ENCODE measurements at places on chromosomes 2 and 18.

DNA sequence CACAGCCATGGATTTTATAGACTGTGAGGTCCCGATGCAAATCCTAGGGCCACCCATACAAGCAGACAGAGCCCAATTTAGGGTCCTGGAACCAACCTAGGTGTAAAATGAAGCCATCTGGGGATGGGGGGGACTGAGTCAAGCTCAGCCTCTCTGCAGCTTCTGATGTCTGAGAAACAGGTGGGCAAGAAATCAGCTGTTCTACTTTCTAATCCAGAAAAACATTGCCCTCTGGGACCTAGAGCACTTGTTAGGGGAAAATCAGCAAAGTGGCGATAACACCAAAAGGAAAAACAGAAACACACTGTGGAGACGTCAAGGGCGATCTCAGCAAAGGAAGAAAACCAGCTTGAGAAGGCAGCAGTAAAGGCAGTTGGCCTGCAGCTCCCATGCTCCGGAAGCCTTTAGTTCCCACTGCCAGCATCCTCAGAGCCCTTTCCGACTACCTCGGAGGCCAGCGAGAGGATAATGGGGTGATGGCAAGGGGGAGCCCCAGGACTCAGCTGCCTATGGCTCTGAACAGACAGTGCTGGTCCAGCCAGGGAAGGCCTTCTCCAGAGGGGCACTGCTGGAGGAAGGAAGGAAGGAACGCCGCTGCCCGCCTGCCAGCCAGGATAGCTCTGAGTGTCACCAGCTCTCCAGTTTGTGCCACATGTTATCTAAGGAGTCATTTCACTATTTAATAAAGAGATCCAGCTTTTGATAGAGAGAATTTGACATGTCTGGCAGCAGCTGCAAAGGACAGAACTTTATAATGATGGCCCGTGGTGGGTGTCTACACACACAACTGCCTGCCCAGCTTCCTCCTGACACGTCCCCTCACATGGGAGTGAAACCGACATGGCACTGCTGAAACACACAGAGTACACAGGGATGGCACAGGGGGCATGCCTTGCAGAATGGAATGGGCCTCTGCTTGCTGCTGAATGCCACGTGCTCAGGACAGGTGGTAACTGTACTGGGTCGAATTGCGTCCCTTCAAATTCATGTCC, 37.7 kb downstream of the HS1BP3 start:
- DNase-seq: no peak

DNA sequence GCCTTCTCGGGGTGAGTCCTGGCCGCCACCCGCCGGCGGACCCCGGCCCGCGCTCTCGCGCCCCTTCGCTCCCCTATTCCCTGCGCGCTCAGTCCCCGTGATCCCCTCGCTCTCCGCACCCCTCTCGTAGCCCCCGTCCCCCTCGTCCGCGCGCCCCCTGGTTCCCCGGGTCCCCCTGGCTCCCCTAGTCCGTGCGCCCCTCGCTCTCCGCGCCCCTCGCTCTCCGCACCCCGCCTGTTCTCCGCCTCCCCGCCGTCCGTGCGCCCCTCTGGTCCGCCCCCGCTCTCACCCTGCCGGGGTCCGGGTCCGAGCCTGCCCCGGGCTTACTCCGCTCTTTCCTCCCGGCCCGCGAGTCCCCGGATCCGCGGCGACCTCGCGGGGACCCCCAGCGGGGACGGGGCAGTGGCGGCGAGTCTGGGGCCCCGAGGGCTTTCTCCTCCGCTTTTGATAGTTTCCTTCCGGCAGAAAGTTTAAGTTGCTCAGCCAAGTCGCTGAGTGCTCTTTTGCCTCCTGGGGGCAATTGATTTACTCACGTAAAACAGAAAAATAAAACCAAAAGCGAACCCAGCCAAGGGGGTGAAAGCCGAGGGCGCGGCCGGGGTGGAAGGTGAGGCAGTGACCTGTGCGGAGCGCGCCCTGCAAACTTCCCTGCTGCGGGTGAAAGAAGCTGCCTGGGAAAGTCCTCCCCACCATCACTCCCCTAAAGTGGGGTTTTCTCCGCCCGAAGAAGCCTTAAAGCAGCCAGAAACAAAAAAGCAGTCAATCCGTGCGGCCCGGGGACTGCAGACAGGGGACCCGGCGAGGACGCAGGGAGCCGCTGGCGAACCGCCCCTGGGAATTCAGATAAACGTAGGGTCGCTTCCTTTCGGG, 568 bp downstream of the RAB31 start:
- no peak for DNase-seq

DNA sequence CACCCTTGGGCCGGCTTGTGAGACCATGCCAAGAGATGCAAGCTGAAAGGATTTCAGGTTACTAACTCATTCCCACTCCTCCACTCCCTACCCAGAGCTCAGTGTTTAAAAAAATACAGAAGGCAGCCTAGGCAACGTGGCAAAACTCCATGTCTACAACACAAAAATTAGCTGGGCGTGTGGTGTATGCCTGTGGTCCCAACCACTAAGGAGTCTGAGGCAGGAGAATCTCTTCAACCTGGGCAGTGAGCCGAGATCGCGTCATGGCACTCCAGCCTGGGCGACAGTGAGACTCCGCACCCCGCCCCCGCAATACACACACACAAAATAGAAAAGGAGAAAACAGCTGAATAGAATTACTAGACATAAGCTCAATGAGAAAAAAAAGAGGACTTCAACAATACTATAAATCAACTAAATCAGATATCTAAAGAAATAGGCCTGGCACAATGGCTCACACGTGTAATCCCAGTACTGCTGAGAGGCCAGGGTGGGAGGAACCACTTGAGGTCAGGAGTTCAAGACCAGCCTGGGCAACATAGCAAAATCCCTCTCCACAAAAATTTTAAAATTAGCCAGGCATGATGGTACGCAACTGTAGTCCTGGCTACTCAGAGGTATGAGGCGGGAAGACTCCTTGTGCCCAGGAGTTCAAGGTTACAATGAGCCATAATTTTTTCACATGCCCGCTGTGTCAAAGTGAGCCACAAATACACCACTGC, 10.1 kb downstream of the IWS1 start:
- DNase-seq: no peak

GRCh38 chr2:11281186-11281585, 63.2 kb downstream of the ROCK2 start:
- no peak for DNase-seq

DNA sequence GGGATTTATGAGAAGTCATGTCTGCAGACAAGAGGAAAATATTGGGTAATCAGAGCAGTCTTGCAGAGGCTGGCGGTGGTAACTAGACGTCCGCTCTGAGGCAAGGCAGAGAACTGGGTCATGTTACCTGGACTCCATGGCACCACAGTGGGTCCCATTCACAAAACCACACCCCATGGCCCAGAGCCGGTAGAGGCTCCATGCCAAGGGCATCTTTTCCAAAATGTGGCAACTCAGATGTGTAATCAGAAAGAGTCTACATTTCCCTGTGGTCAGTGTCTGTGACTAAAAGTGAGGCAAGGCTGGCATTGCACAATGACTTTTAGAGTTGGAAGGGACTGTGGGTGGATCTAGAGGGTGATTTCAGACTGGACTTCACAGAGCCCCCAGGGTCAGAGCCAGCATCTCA, 113.1 kb downstream of the MREG start:
- DNase-seq: no peak

GRCh38 chr2:43070030-43070429, 156.4 kb downstream of the ZFP36L2 start:
- no peak for DNase-seq

DNA sequence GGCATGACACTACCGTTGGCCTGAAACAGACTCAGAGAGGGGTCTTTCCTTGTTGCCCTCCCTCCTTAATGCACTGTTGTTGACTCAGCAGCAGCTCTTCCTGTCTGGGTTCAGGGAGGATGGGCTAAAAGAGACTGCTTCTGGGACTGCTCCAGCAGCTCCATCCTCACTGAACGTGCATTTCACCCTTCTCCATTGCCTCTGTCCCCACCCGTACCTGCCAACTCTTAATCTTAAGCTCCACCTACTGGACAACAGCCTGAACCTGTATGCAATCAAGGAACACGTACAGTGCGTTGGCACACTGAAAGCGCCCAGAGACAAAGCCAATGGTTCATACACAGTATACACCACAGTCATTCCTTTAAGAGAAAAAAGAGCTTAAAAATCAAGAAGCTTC, 230.8 kb upstream of the RAB6C start:
- DNase-seq: peak; percentile 31

DNA sequence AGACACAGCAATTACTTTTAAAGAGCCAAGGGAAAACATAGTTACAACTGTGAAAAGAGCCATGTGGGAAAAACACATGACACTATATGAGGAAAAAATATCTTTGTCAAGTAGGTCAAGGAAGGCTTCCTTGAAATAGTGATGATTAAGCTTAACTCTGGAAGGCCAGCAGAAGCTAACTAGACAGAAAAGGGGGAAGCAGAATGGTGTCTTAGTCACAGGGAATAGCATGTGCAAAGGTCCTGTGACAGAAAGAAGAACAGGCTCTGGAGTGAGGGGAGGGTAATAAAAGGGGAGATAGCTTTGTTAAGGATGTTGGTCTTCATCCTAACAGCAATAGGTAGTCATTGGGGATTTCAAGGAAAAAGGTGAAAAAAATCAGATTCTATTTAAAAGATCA, 64.0 kb downstream of the ARHGAP25 start:
- DNase-seq: no peak
